Kidney tubule cell (primary cell): ENCODE measurements at places on chromosomes 2 and 18.
A peak's percentile ranks its signal among the peaks of the same experiment; 100 is the strongest.

GRCh38 chr2:74772046-74772445 lies 61.9 kb upstream of the HK2 start:
- no peak for DNase-seq

DNA sequence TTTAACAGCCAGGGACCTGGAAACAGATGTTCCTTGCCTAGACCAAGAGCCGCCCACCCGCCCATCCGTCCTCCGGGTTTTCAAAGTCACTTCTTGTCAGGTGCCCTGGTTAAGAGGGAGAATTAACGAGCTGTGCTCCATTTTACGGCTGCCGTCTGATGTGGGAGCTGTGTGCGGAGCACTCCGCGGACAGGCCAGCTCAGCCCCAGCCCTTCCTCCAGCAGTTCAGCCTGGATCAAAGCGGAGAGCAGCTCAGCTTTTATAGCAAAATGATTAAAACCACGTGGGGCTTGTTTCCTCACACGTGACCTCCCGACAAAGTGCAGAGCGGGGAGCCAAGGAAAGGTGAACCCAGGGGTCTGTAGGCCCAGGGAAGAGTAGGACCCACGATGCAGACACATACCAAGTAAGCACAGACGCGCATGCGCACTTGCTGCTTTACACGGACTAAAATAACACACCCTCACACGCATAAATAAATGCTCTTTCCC lies 46.1 kb upstream of the PKDCC start:
- peak; percentile 22 for DNase-seq

DNA sequence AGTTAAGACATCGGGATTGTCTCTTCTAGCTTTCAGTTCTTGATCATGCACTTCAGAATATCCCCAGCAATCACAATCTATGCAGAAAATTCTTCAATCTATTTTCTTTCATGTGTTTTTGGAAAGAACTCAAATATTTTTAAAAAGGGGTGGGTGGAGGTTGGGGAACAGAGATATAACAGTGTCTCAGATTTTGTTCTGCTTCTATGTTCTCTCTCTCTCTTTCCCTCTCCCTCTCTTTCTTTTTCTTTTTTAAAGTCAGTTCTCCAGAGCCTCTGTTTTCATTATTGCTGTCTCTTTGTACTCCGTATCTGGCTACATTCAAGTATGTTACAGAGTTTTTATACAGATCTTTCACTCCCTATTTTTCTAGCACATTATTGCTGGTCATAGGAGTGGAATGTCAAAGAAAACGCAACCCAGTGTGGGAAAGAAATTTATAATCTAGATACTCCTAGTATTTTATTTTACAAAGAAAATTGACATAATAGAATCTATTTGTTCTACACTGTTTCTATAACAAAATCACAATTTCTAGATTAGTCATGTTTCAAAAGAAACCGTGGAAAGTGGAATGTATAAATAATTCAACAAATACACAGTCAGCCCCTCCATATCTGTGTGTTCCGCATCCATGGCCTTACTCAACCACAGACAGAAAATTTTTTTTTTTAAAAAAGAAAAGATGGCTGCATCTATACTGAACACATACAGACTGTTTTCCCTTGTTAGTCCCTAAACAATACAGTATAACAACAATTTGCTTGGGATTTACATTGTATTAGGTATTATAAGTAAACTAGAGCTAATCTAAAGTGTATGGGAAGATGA lies 11.2 kb upstream of the NEMP2 start:
- DNase-seq, result no peak

DNA sequence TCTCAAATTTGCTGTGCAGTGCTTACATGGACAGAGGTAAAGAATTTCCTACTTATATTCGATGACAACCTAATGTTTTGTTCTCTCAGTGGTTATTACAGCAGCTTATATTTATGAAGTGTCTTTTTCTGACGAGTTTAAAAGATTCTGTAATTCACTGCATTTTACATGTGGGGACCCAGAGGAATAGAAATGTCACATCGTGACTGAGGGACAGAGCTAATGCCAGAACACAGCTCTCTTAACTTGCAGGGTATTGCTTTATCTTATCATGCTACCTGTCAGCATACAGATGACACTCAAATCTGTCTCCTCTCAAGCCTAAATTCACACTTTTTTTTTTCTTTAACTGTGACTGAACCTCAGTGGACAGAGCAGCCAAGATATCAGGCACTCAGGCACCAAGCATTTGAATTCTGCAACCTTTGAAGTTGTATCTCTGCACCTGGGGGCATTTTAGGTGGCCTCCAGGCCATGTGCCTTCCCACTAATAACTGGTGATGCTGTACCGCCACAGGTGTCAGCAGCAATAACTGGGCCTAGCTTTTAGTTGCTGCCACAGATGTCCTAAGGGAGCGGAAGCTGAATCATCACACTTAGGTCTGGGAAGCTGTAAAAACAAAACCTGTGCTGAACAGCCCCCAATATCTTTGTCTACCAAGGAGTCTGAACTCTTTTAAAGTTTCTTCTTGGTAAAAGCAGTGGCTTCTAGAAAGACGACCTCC lies 315.8 kb upstream of the NRP2 start:
- no peak for DNase-seq

GRCh38 chr18:54734059-54734458 lies 94.2 kb upstream of the RAB27B start:
- DNase-seq, result peak; percentile 83

GRCh38 chr2:56757884-56758545 lies 574.2 kb downstream of the CCDC85A start:
- DNase-seq, result no peak

GRCh38 chr2:11410101-11410500 lies 55.9 kb downstream of the E2F6 start:
- DNase-seq, result no peak

GRCh38 chr2:71800106-71800809 lies 346.9 kb downstream of the DYSF start:
- no peak for DNase-seq

- DNase-seq, result no peak
Measured at GRCh38 chr18:79555885-79556284, 123.7 kb upstream of the CTDP1 start.
